ENCODE measurements at places on chromosomes 2 and 18.

- no peak for DNase-seq
Measured at GRCh38 chr2:134253117-134253704, 661 bp upstream of the MGAT5 start.

GRCh38 chr2:232876161-232876977, 6.3 kb downstream of the SNORC start:
- no peak for DNase-seq

DNA sequence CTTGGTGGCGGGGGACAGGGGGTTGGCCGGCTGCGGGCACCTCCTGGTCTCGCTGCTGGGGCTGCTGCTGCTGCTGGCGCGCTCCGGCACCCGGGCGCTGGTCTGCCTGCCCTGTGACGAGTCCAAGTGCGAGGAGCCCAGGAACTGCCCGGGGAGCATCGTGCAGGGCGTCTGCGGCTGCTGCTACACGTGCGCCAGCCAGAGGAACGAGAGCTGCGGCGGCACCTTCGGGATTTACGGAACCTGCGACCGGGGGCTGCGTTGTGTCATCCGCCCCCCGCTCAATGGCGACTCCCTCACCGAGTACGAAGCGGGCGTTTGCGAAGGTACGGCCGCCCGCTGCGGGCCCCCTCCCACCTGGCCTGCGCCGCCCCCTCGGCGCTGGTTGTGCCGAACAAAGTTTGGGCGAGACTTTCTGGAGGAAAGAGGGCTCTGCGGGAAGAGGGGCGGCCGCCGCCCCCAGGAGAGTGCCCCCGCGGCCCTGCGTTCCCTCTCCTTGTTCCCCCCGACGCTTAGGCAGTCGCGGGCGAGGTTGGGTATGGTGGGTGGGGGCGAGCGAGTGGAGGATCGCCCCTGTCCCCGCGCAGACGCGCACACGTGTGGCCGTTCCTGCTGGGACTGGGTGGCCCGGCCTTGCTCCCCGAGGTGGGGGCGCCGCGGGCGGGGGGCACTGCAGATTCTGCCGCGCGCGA, 866 bp downstream of the CRIM1 start:
- DNase-seq = no peak

GRCh38 chr2:11896386-11896785, 150.0 kb downstream of the LPIN1 start:
- no peak for DNase-seq

- DNase-seq = no peak
Measured at GRCh38 chr18:53686965-53687364, 537.5 kb downstream of the MBD2 start.
